ENCODE measurements at places on chromosomes 5 and 9.

- no peak for DNase-seq
Measured at GRCh38 chr5:90866333-90866732, 307.7 kb downstream of the ADGRV1 start.

GRCh38 chr5:124631874-124632550 is 114.4 kb downstream of the ZNF608 start:
- no peak for DNase-seq

DNA sequence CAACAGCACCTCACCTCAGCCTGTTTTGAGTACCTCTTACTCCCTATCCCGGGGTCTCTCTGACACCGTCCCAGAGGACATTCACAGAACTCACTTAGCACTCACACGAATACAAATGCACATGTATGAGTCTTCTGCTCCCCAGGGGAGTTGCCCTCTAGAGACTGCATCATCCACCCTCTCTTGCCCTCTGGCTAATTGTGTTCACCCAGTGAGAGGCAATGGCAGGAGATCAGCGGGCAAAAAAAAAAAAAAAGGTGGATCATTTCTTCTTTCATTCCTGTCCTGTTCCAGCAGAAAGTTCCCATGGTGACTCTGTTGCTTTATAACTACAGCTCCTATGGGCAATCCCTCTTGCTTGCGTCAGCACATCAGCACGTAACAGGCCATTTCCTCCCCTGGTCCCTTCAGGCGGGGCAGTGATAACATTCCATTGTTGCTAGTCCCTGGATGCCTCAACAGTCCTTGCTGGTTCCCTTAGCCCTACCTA is 23.5 kb upstream of the SNX2 start:
- DNase-seq = no peak

- DNase-seq = peak; percentile 71
Measured at GRCh38 chr5:146878476-146879172, at the start of gene PPP2R2B. Gene PPP2R2B (minus strand): TSS chr5:146878757.

DNA sequence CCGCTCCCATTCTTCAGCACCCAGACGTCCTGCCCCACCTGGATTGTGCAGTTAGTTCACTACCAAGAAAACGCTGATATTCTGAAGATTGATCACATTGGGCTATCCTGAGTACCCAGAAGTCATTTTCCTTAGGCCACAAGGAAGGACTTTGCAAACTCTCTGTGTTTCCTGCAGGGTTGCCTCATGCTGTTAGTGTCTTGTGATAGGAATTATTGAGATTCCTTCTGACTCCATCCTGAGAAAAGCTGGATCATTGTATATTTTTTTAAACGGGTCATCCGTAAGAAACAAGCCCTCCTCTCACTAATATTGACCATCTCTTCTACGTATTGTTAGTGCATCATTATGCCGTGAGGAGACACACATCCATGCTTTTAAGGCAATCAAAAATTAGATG is 96.0 kb upstream of the DAPK1 start:
- DNase-seq = no peak

- no peak for DNase-seq
Measured at GRCh38 chr5:67149951-67150523, 46.6 kb downstream of the CD180 start.

DNA sequence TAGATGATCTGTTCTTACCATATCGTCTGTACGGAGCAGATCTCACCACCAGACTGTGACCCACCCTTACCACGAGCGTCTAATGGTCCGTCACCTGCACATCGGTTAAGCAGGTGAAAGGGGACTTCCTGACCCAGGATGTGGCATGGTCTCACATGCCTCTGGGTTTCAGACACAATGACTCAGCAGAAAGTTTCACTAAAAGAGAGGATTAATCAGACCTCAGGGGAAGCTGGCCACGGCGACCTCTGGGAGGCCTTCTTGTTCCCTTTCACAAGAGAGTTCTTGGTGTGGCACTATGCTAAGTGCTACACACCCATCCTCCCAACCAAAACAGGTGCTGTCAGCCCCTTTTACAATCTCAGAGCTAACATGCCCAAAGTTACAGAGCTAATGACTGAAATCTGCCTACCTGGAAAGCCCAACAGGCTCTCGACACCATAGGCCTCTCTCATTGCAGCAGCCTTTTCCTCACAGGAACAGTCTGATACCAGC is 41.6 kb downstream of the ADAMTS12 start:
- no peak for DNase-seq

Measured in substantia nigra (tissue), 51 donors.